ENCODE measurements at places on chromosomes 2 and 18. TPM values are rescaled to one million over a fixed set of nuclear protein-coding genes. Genes with fewer than 3 reads are reported as not detected.

GRCh38 chr2:53558867-53559266 is 208.7 kb upstream of the CHAC2 start:
- DNase-seq = no peak

GRCh38 chr2:104868505-104868866 is 14.6 kb downstream of the POU3F3 start:
- DNase-seq = no peak

DNA sequence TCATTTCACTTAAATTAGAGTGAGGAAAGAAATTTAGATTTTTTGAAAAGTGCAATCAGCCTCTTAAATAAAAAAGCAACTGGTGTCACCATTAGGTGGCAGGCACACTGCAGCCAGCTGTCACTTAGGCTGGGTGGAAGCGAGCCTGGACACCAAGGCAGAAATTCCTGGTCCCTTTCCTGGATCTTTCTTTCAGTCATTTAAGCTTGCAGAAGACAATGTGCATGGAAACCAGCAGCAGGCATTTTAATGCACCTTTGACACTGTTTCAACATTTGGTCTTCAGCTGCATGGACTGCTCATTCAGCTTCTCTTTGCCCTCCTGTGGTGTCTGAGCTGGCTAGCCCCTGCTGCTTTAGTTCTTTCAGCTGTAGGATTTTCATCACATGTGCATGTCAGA is 61.0 kb downstream of the AQP4 start:
- DNase-seq = no peak

GRCh38 chr2:203984-204383 is 59.8 kb downstream of the SH3YL1 start:
- no peak for DNase-seq

GRCh38 chr18:9184998-9185613 is 48.5 kb downstream of the ANKRD12 start:
- DNase-seq = no peak

DNA sequence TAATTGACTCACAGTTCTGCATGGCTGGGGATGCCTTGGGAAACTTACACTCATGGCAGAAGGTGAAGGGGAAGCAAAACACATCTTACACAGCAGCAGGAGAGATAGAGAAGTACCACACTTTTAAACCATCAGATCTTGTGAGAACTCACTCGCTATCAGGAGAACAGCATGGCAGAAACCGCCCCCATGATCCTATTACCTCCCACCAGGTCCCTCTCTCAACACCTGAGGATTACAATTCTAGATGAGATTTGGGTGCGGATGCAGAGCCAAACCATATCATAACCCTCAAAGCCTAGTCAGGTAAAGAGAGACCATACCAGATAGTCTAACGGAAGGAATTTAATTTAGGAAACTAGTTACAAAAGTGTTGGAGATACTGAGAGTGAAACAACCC is 182.6 kb upstream of the ACVR2A start:
- no peak for DNase-seq

DNA sequence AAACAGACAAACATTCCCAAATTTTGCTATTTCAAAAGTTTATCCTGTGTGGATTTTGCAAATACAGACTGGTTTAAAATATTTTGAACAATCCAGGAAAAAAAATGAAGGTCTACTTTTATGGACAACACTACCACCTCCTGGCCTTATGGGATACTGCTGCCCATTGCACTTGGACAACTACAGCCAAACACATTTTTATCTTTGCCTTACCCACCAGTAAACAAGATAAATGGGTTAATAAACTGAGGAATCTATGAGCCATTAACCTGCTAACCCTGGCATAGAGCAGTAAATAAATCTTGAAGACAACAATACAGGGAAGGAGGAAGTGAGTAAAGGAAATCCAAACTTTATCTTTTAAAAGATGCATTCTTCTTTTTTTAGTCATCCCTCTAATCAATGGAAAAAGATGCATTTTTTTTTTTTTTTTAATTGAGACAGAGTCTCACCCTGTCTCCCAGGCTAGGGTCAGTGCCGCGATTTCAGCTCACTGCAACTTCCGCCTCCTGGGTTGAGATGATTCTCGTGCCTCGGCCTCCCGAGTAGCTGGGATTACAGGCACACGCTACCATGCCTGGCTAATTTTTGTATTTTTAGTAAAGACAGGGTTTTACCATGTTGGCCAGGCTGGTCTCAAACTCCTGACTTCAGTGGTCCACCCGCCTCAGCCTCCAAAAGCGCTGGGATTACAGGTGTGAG is 2.1 kb upstream of the SPIRE1 start:
- DNase-seq = peak; percentile 70

DNA sequence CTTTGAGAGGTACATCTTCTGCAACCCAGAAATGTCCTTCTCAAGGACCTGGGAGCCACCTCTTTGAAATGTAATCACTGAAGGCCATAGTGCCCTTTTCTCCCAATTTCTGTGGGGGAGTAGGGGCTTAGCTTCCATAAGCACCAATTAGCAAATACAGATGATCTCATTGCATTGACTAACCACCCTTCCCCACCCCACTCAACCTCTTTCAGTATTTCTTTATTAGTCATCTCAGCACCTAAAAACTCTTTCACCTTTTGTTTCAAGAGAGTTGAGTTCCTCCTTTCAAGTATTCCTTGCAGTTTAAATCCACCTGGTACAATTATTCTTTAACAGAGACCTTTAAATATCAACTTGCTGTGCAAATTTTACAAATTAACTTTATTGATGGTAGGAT is 1011.8 kb upstream of the CDH2 start:
- DNase-seq = no peak

GRCh38 chr18:10367836-10368235 is 86.6 kb upstream of the APCDD1 start:
- no peak for DNase-seq

- peak; percentile 26 for DNase-seq
Observed at GRCh38 chr18:36786686-36787085, 42.1 kb downstream of the TPGS2 start.

GRCh38 chr18:62249478-62250097 is 62.5 kb downstream of the RELCH start:
- peak; percentile 77 for DNase-seq

DNA sequence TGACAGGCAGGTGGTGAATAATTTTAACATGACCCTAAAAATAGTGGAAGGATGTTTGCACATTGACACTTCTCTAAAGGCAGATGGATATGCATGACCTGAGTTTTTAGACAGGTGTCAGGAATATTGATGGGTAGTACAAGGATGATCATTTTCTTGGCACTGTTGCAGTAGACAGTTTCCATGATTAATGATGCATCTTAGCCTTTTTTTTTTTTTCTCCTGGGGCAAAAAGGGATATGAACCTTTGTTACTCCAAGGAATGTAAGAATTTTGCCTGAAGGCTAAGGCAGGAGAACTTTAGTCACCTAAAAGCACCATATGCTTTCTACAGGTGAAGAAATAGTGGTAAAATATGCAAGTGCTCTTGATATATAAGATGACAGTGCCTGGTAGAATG is 136.3 kb upstream of the CAVIN2 start:
- no peak for DNase-seq

- DNase-seq = no peak
Observed at GRCh38 chr2:99256677-99257076, 1.2 kb upstream of the LYG2 start.

DNA sequence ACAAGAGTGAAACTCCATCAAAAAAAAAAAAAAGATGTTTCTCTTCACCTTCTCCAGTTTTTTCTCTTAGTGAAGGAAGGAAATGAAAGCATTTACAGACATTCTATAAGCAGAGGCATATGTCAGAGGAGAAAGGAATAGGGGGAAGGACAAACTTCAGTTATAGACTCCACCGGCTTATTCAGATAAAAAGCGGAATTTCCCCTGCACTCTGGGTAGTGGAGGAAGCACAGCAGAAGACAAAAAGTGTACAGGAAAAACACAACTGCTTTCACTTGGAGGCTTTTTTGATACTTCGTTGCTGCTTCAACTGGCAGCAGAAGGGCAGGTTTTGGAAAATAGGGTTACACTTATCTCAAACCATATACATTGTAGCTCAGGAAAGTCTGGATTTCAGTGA is 3.2 kb upstream of the MGAT4A start:
- no peak for DNase-seq

DNA sequence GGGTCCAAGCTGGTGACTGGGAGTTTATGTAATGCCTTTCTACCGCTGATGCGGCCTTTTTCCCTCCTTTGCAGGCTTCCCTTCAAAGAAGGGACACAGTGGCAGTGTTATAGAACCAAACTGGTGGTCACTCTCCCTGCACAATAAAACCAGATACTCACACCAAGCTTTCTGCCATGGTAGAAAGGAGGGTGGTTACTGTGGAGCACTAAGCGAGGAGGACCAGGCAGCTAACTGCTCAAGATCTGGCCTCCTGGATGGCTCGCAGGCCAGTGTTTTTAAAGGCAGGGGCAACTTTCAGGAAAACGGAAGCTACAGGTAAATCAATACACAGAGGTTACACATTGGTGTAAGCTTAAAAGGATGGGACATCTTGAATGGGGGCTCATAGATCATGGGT is 89.4 kb downstream of the BIN1 start:
- DNase-seq = no peak

GRCh38 chr2:6782517-6783237 is 83.0 kb downstream of the CMPK2 start:
- DNase-seq = no peak

The UGT1A5 gene
- total RNA-seq = 2.0 TPM

The AMER3 gene
- total RNA-seq = 0.03 TPM

The PTPN18 gene
- total RNA-seq = 126 TPM

The CCDC141 gene
- 90.3 TPM for total RNA-seq

The PNPT1 gene
- 15.9 TPM for total RNA-seq

The GALNT3 gene
- total RNA-seq = 96.6 TPM

The EPB41L3 gene
- 34.0 TPM for total RNA-seq

The IL1RL2 gene
- total RNA-seq = 2.3 TPM

The CNDP1 gene
- 4.0 TPM for total RNA-seq

The OTOF gene
- total RNA-seq = 0.09 TPM
